Sigmoid colon (tissue), 7 donors: ENCODE measurements at places on chromosomes 12 and 14. TPM values are rescaled to one million over a fixed set of nuclear protein-coding genes. Genes with fewer than 3 reads are reported as not detected.

- DNase-seq: no peak
Observed at GRCh38 chr14:35471803-35472202, 62.2 kb upstream of the INSM2 start.

DNA sequence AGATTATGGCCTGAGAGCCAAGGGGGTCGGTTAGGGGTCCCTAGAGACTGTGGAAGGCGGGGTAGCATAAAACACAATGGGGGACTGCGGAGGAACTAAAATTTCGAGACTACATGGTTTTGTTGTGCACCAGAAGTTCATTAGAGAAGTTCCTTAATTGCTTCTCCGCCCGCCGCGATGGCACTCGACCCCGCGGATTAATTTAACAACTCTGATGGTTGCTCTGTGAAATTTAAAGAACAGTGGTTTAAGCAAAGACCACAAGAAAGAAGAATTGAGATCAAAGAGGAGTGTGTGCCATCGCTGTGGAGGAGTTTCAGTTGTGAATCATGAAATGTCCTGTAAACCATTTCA, 1.4 kb upstream of the CCDC88C start:
- DNase-seq: no peak

DNA sequence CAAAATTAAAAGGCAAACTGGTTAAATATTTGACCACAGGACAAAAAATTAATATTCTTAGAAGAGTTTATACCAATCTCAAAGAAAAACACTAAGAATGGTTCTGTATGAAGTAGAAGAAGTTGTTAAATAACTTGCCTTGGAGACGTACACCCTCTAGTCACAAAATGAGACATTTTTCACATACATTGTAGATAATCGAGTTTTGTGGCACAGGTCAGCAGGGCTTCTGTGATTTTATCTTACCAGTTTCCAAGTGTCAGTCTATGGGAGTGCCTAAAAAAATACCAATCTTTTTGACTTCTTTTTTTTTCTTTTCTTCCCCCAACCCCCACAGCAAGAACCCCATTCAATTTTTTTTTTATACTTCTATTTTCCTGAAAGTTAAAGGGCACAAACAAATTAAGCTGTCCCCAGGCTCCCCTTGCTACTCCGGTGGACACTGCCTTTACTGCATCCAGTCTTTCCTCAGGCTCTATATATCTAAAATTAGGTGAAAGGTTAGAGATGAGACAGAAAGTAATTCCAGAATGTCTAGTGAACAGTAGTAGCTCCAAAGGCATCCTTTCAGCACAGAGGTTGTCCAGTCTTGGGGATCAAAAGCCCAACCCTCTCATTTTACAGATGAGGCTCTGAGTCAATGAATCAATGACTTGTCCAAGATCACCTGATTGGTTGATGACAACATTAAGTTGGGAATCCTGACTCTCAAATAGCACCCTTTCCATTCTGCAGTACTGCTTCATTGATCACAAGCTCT, 6.2 kb downstream of the LIMA1 start:
- DNase-seq: no peak

GRCh38 chr14:34742270-34743115, 28.1 kb upstream of the CFL2 start:
- DNase-seq: no peak

DNA sequence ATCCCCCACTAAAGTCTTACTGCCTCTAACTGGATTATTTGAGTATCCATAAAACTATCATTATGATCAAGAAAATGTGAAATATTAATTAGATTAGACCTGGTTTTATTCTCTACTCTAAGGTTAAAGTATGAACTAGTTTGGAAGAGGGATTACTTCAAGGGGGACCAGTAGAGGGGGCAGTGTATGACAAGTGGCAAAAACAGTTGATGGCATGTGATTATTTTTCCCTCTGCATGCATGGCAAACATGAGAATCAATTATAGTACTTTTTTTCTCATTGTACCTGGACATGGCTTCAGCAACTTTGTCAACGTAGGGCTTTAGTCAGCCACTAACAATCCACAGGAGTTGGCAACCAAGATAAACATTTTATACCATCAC, 145.0 kb upstream of the SLC38A2 start:
- DNase-seq: no peak

The PPP1R3E gene
- total RNA-seq: 10.0 TPM

The LTBR gene
- 200 TPM for total RNA-seq

DNA sequence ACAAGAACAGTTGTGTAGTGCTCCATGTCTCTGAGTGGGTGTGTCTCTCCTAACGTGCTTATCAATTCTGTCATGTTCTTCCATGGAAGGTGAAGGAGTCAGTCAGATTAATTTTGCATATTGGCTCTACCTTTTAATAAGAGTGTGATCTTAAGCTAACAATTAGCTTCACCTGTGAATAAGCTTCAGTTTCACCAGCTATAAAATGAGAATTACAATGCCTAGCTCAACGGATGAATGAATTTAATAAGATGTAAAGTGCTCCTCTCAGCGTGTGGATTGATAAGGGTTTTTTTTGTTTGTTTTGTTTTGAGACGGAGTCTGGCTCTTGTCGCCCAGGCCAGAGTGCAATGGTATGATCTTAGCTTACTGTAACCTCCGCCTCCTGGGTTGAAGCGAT, 32.7 kb downstream of the CCDC175 start:
- no peak for DNase-seq

DNA sequence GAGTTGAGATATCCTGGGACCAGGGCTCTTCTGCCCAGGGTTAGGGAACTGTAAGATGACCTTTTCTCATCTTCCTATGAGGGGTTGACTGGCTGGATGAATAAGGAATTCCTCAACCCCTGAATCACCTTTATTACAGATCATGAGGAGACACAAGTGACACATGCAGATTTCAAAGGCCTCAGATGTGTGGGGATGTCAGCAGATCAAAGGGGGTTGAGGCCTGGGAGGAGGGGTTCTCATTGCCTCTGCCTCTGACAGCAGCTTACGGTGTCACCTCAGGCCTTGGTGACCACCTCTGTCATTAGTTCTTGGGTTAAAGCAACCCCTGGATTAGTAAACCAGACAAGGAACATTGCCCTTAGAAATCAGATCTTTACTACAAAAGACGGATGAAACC, 2.1 kb upstream of the KRT72 start:
- no peak for DNase-seq

DNA sequence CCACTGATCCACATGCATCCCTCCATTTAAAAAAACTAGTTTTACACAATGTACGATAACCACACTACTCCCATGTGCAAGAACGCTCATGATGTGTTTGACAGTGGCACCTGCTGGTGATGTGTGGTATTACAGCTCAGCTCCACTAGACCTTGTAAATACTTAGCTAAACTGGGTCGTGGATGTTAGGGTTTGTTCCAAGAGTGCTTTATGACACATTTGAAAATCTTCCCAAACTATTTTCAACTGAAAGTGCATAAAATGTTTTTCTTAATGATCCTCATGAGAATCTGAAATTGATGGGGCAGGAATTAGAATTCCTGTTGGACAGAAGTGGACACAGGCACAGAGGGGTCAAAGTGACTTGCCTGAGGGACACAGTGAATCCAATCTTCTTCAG, 99.2 kb downstream of the SCARB1 start:
- no peak for DNase-seq

The POTEM gene
- not detected for total RNA-seq

The RPGRIP1 gene
- 0.27 TPM for total RNA-seq

The PDE3A gene
- 56.8 TPM for total RNA-seq

The CPNE6 gene
- total RNA-seq: not detected
